IPS-NIHi11 (cell line): ENCODE measurements at places on chromosomes 4 and X.

- no peak for DNase-seq
Measured at GRCh38 chrX:46236411-46236810, 308.8 kb downstream of the ZNF674 start.

DNA sequence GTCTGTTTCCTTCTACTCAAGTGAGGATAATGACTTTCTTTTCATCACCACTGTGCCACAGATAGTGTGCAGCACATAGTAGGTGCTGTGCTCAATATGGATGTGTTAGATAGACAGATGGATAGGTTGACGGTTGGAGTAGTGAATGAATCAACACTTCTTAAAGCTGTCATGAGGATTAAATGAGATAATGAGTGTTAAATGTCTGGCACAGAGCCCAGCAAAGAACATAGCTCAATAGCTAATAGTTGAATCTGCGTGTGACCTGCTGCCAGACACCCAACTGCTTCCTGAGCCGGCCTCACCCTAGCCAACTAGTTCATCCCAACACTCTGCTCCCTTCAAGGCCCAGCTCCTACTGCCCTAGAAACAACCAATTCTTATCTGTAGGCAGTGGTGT is 67.7 kb upstream of the PJA1 start:
- DNase-seq, result no peak

- no peak for DNase-seq
Measured at GRCh38 chr4:151197247-151197646, 79.7 kb upstream of the PRSS48 start.

DNA sequence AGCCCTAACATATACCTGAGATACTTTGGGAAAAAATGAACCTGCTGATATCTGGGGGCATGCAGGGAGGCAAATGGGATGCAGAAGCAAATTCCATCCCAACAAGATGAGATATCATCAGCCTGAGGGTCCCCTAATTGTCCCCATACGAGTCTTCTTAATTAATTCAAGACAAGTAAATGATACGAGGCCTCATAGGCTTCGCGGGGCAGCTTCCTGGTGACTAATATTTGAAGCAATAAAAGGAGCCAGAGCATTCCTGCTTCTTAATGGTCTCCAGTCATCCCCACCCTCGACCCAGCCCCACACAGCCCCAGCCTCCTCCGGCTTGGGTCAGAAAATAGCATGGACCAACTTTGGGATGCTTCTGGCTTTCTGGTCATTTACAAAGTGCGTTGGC is 99.6 kb upstream of the MSX1 start:
- no peak for DNase-seq

GRCh38 chrX:103584596-103584995 is 719 bp upstream of the TCEAL4 start:
- no peak for DNase-seq

GRCh38 chr4:152175586-152175985 is 360.3 kb downstream of the FBXW7 start:
- no peak for DNase-seq

DNA sequence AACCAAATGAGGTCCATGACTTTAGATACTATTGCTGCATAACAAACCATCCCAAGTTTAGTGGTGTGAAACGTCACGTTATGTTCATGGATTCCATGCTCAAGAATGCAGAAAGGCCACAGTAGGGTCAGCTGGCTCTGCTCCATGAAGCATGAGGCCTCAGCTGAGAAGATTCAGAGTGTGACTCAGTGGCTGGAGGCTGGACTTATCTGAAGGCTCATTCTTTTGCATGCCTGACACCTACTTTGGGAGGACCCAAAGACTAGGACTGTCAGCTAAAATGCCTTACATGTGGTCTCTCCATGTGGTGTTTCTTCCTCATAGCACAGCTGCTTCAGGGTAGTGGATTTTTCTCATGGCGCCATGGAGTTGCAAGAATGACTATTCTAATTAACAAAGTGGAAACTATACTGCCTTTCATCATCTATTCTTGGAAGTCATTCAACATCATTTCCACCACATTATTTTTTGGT is 11.5 kb upstream of the CCDC149 start:
- no peak for DNase-seq
